ENCODE measurements at places on chromosomes 5 and 9.

- no peak for DNase-seq
These were observed 6.4 kb downstream of the SEPTIN8 start for GRCh38 chr5:132770476-132771159.

DNA sequence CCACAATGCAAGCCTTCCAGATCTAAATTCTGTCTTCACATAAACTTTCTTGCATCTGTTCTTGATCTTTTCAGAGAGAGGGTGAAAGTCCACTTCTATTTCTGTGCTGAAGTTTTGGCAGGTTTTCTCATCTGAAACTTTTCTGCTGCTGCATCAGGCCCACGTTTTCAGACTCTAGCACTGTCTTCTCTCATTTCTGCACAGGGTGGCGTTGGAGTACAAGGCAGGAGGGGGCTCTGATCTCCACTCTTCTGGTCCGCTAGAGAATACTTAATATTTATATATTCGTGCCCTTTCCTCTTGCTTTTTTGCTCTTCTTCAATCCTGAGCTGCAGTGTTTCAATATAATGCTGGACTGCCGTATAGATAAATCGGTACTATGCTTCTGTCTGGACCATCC is 204.0 kb upstream of the PRDM9 start:
- DNase-seq, result no peak

DNA sequence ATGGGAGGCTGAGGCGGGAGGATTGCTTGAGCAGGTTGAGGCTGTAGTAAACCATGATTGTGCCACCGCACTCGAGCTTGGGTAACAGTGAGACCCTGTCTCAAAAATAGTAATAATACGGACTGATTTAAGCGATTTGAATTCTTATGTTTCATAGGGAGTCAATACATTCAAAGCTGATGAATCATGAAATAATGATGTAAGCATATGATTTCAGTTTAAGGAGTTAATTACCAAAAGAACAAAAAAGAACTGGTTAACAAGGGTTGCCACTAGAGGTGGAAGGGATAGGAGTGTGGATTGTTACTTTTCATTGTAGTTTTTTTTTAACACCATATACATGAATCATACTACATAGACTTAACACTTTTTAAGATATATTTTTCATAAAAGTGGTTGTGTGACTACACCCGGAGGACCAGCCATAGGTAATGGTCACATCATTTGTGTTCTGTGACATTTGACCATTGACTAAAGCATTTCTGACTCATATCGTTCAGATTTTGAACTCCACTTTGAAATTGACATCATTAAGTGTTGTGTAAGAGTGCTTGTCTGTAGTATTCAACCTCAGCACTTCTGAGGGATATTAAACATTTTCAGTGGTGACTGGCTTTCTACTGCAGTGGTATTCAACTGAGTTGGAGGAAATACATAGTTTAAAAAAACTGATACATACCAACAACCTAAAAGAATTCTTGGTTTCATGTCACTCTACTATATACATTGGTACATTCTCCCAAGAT is 7.0 kb downstream of the TRMT10B start:
- DNase-seq, result peak; percentile 89

DNA sequence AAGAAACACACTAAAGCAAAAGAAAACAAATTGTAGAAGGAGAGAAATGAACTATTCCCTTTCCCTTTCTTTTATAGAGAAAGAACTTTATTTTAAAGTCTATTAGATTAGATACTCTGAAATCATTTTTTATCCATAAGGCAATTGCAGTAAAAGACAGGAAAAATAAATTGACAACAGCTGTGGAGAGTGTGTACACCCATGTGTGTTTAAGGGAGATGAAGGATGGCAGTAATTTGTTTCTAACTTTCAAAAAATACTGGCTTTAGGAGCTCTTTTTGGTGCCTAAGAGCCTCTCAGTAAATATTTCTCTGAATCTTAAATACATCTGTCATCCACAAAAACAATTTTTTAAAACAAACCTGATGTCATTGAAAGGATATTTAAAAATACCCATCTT is 18.3 kb upstream of the ARL14EPL start:
- no peak for DNase-seq

- DNase-seq, result peak; percentile 62
These were observed 54.1 kb downstream of the AP3S1 start for GRCh38 chr5:115895821-115896220.

- DNase-seq, result no peak
These were observed 124.9 kb downstream of the TMEM167A start for GRCh38 chr5:82952326-82952725.

- DNase-seq, result no peak
These were observed 234.6 kb downstream of the GADD45G start for GRCh38 chr9:89839449-89839848.

DNA sequence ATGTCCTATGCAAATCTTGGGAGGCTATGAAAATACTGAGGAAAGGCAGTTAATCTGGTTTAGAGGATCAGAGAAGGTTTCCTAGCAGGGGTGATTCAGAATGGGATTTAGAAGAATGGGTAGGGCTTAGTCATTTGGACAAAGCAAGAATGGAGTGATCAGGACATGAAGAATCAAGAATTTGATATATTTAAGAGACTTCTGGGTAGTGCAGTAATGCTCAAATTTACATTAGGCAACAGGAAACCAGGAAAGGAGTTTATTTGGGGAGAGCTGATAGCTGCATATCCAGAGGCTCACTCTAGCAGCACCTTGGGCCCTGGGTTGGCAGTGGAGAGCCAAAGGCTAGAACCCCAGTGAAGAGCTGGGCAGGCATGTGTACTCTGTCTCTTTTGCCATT is 78.9 kb upstream of the PAPPA start:
- DNase-seq, result peak; percentile 71

DNA sequence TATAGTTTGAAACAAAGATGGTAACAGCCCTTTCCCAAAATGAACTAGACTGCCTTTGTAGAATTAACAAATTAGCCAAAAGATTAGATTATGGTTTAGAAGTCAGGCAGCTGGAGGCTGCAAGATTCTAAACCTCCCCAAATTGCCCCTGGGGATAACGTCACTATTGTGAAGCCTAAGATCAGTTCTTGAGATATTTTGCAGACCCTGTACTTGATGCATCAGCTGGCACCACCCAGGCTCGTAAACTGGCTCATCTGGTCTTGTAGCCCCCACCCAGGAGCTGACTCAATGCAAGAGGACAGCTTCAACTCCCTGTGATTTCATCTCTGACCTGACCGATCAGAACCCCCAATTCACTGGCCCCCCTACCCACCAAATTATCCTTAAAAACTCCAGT is 4.2 kb upstream of the SOWAHA start:
- no peak for DNase-seq

GRCh38 chr9:37001459-37001858 is 32.6 kb downstream of the PAX5 start:
- DNase-seq, result no peak

DNA sequence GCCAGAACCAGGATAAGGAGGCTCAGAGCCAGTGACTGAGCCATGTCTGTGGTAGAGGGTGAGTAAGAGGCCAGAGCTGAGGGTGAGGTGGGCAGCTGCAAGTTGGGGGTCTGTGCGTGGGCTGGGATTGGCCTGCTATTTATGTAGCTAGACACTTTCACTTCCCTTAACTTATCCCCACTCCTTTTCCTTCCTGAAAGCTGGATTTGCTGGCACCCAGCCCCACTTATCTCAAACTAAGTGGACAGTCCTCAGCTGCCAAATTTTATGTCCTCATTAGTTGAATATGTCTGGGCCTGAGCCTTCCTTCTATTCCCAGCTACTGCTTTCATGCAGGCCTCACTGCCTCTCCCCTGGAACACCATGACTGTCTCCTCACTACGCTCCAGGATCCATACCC is at the start of gene CCL21:
Gene CCL21 (minus strand): TSS at position 114 of the 400 bp plus-strand sequence. CDS start 70 bp downstream, at position 44.
- DNase-seq, result no peak

- no peak for DNase-seq
These were observed 4.1 kb downstream of the LMX1B start for GRCh38 chr9:126617823-126618165.

- DNase-seq, result no peak
These were observed 6.9 kb upstream of the AJM1 start for GRCh38 chr9:136835162-136835931.

DNA sequence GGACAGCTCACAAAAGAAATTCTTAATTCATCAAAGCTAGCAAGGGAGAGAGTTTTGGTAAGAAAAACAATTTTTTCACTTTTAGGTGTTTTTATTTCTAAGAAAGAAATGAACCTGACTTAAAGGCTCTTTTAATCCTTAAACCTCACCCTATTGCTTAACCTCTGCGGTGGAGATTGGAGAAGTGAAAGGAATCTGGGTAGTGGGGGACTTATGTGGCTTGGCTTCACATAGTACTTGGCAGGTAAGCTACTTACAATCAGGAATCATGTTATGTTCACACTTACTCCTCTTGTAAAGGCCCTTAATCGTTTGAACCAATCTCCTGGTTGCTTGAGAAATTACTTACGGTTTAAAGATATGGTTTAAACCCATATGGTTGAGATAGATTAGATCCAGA is 104.8 kb downstream of the ISOC1 start:
- no peak for DNase-seq

DNA sequence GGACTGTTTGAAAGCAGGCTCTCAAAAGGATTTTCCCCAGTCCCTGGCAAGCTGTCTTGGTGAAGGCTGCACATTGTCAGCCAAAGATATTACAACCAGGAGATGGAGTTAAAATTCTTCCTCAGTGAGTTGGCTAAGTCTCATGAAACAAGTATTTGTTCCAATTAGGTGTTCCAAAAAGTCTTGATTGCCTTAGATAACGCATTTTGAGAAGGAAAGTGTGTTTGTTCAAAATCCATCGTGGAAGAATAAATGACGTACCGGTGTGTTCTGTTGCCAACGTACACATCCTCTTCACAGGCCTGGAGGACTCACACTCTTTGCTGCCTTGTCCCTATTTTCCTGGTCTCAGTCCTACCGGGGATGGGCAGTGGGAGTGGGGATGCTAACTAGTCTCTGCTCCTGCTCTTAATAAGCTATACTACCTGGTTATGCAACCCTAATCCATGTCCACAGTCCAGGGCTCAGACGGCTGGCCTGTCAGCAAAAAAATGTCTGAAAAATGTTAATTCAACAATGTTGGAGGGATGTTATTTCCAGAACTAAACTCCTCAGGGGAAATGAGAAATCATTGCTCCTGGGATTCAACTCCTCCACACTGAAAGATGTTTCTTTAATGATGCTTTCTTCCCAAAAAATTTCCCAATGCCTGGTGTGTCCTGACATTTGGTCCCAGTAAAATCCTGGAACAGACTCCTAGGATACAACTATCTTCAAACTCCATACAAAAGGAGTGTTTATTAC is 175.3 kb upstream of the KLF9 start:
- peak; percentile 87 for DNase-seq

- no peak for DNase-seq
These were observed 37.3 kb upstream of the PLPP1 start for GRCh38 chr5:55572020-55572419.
